ENCODE measurements at places on chromosomes 2 and 18.

- DNase-seq: peak; percentile 44
Observed at GRCh38 chr2:156340804-156341451, 8.4 kb upstream of the NR4A2 start.

DNA sequence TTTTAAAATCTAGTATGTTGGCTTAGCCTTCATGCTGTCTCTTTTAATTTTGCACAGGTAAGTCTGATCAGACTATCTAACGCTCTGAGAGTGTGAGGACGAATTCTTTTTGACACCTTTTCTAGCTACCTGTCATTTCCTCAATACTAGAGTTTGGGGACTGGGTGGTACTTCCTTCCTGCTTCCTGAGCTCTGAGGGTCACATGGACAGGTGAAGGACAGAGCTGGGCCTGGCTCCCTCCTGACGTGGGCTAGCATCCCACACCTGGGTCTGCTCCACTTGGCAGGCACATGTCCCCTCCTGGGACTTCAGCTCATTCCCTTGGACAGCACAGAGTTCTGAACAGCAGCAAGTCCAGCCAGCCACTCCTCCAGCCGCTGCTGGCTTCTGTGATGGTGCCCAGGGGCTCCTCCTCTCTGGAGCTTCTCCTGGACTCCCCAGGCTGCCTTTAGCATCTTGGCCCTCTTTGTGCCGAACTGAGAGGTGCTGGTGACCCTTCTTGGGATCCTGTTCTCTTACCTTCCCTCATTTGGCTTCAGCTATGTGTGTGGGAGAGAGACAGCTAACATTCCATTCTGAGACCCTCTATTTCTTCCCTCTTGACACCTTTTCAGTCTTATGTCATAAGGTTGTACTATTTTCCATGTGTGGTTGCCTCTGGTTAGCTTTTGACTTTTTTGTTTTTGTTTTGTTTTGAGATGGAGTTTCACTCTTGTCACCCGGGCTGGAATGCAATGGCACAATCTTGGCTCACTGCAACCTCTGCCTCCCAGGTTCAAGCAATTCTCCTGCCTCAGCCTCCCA lies 106.9 kb downstream of the B3GNT2 start:
- DNase-seq: no peak

GRCh38 chr2:59694176-59694575 lies 859.3 kb downstream of the BCL11A start:
- DNase-seq: no peak

DNA sequence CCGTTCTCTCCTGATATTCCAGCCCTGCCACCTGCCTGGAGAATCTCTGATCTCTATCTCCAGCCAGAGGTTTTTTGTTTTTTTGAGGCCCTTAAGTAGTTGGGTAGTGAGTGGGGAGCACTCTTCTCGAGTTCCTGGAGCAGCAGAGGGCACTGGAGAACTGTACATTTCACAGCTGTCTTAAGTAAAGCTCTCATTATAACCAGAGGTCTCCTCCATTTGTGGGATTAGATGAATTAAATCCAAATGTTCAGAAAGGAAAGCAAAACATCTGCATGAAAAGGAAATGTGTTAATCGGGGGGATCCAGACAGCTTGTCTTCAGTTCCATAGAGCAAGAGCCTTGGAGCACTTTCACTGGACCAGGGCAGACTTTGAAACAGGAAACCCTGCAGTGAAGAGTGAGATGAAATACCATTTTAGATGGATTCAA lies 32.8 kb downstream of the AOX1 start:
- DNase-seq: peak; percentile 85

GRCh38 chr2:238846628-238847418 lies 1.1 kb upstream of the TWIST2 start:
- DNase-seq: peak; percentile 49

DNA sequence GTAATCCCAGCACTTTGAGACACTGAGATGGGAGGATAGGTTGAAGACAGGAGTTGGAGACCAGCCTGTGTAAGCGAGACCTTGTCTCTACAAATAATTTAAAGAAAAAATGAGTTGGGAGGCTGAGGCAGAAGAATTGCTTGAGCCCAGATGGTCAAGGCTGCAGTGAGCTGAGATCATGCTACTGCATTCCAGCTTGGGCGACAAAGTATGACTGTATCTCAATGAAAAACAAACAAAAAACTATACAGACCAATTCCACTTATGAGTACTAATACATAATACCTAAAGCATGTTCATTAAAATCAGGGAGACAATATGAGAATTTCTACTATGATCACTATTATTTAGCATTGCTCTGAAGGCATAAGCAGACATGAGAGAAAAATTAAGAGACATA lies 12.6 kb downstream of the RNF149 start:
- DNase-seq: peak; percentile 68

DNA sequence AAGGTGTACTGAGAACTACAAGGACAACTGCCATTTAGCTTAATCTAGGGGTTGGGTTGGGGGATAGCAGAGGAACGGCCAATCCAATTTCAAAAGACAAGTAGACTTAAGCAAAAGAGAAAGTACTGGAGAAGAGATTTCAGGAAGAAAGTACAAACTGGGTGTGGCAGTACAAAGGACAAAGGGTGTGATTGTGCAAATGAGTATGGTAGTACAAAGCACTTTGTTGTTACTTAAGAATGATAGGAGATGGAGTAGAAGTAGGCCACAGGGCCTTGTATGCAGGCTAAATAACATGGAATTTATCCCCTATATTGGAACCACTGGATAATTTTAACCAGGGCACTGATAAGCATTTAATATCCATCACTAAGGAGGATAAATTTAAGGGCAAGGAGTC lies 4.7 kb upstream of the ORC2 start:
- DNase-seq: no peak

DNA sequence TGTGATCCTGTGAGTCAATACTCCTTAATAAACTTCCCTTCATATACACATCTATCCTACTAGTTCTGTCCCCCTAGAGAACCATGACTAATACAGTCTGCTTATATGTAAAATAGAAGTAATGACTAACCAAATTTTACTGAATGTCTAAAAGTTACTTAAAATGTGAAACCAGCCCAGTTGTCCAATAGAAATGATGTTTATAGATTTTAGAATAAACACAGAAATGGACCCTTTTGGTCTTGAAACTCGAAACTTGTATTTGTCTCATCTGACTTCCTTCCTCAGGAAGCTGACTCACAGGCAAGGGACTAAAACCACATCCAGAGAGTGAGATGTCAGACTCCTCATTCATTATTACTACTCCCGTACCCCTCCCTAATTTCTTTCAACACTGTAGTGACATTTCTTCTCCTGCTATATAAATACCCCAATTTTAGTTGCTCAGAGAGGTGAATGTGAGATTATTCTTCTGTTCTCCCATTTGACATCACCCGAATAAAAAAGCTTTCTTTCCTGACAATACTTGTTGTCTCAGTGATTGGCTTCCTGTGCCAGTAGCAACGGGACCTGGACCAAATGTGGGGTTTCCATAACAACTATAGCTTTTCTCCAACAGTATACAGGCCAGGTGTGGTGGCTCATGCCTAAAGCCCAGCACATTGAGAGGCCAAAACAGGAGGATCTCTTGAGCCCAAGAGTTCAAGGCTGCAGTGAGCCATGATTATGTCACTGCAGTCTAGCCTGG lies 486.0 kb downstream of the ERBB4 start:
- DNase-seq: no peak

GRCh38 chr2:24721470-24721869 lies 71.7 kb downstream of the PTRHD1 start:
- DNase-seq: peak; percentile 86

DNA sequence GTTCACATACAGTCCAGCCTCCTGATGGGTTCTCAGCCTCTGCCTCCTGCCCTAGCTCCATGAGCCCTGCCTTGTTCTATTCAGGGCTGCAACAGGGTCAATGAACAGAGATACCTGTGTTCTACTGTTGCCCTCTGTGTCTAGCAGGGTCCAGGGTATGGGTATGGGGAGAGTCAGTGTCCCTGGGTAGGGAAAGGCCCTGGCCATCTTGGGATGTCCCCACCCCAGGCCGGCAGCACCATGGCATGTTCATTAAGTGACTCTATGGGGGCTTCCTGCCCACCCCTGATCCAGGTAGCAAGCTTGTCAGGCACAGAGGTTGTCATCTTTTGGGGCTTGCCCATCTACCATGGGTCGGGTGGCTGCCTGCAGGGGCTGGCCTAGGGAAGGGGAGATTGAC lies 13.5 kb downstream of the PDE11A start:
- DNase-seq: no peak

DNA sequence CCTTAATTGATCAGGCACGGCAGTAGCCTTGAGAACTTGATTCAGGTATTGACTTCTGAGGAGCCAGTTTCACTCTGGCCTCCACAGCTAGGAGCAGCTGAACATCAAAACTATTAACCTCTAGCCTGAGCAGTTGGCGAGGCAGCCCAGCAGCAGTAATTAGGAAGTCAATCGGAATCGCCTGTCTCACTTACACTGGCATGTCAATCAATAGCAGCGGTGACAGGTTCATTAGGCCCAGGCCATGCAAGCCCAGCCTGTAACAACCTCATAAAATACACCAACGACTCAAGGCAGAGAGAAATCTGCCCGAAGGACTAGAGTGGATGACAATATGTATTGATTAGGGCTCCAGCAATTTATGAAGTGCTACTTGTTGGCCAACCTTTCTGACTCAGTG lies 255.4 kb upstream of the SKOR2 start:
- DNase-seq: no peak

DNA sequence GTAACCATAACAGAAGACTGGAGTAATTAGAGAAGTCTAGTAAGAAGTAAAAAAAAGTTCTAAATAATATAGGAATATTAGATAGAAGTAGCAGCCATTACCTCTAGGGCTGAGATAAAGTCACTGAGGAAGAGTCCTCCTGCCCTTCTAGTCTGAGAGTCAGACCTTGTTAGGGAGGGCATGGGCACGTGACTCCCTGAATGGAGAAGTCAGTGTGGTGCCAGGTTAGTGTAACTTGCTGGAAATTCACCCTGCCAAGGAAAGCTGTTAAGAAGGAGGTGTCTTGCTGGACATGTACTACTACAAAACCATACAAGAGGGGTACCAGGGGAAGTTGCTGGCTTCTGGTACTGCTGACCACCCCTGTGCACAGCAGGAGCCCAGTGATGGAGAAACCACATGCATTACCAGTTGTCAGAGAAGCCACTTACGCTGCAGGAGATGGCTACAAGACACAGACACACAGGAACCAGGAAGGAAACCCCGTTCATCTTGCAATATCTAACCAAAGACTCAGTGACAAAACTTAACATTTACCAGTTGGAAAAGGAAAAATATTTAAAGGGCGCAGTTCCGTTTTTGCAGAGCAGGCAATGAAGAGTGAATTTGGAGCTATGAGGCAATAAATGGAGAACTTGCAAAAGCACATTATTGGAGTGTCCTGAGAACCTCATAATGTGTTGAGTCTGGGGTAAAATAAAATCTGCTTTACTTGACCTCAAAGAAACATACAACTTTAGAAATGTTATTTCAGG lies 77.2 kb upstream of the TLK1 start:
- DNase-seq: no peak

DNA sequence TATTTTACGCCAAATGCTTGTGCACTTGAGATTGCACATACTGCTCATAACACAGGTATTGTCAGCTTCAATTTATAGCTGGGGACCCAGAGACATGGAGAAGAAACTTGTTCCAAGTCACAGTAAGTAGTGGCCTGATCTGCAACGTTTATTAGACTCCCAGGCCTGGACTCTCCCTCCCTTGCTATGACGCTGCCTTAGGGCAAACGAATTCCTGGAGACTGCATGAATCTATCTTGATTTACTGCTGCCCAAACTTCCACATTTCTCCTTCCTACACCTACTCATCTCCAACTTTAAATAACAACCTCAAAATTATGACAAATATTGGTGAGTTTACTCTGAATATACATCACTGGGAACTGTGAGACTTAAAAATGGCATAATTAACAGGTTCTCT lies 145.1 kb upstream of the CCDC195 start:
- no peak for DNase-seq

- DNase-seq: no peak
Observed at GRCh38 chr2:14647714-14648113, 15.2 kb downstream of the LRATD1 start.

DNA sequence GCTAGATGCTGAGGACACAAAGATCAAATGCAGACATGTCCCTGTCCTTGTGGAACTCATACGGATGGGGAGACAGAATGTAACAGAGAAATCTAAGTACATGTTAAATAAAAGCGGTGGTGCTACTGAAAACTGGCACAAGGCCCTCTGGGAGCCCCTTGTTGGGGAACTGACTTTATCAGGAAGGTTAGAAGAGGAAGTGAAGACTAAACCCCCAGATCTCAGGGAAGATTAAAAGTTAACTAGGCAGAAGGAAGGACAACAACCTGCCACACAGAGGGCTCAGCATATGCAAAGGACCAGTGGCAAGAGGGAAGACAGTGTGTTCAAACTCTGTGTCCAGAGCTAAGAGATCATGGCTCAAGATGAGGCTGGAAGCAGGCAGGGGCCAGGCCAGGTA lies 4.8 kb downstream of the CACNB4 start:
- no peak for DNase-seq

DNA sequence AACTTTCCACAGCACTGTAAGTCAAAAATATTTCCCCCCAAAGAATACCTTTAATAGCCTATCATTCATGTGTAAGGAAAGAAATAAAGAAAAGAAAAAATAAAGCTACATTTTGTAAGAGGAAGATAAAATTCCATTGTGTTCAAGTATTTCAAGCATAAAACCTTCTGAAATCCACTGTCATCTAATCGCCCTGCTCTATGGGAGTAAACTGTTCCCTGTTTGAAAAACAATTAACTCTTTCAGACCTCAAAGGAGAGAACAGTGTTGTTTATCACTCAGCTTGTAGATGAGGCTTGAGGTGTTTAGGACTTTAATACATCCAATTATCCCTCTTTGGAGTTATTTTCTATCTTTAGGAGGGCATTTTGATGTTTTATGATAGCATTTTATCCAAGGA lies 112.2 kb upstream of the REG3G start:
- no peak for DNase-seq

DNA sequence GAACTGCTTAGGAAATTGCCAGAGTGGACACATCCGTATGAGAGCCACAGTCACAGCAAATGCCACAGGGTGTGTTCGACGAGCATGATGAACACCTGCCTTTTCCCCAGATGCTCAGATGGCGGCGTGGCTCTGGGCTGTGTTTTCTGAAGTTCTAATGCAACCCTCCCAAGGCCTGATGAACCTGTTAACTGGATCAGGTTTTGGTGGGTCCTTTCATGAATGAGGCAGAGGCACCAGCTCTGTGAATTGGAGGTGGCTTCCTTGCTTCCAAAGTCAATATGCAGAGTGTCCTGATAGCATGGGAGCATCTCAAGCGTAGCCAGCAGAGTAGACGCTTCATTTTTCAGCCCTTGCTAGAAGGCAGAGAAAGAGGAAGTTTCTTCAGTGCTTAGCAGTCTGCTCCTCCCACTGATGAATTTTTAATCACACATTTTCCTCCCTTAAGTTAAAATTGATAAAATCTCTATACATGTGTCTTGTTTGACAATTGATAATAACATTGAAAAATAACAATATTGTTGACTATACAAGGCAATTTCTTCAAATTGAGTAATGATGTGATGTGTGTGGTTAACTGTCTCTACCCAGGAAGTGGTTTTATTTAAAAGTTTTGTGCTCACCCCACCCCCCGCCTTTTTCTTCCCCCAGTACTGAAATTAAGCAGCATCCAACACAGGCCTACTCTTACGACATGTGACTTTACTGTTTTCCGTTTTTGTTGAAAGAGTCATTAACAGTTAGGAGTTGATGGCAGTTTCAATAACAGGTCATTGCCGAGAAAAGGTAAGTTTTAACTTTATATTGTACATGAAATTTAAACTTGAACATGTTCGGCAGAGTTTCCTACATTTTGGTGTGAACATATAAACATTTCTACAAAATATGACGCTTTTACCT lies at the start of gene ARHGAP15:
Gene ARHGAP15, plus strand, starts transcription at position 739 of the 900 bp plus-strand sequence.
- no peak for DNase-seq

- no peak for DNase-seq
Observed at GRCh38 chr2:151842830-151843690, 14.8 kb upstream of the ARL5A start.

- DNase-seq: peak; percentile 100
Observed at GRCh38 chr2:101961338-101962191, 30.2 kb upstream of the IL1R2 start.

Measured in AG10803 (cell line).